NCI-H187 (cell line): ENCODE measurements at places on chromosomes 13 and 19.

DNA sequence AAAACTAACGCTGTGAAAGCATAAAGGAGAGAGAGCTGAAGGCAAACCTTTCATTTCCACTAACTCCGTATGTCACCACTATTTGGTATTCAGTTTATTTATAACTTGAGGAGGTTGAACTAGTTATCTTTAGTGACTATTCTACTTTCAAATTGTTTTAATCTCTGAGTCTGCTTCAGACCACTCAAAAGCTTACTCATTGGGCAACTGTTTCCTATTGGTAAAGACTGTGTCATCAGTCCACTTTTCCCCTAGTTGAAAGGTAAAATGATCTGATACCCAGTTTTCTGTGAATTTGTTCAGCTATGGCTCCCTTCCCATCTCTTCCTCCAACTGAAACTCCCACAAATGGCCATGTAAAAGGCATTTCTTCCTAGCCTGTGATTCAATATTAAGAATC, 39.1 kb downstream of the TEX26 start:
- DNase-seq: no peak

DNA sequence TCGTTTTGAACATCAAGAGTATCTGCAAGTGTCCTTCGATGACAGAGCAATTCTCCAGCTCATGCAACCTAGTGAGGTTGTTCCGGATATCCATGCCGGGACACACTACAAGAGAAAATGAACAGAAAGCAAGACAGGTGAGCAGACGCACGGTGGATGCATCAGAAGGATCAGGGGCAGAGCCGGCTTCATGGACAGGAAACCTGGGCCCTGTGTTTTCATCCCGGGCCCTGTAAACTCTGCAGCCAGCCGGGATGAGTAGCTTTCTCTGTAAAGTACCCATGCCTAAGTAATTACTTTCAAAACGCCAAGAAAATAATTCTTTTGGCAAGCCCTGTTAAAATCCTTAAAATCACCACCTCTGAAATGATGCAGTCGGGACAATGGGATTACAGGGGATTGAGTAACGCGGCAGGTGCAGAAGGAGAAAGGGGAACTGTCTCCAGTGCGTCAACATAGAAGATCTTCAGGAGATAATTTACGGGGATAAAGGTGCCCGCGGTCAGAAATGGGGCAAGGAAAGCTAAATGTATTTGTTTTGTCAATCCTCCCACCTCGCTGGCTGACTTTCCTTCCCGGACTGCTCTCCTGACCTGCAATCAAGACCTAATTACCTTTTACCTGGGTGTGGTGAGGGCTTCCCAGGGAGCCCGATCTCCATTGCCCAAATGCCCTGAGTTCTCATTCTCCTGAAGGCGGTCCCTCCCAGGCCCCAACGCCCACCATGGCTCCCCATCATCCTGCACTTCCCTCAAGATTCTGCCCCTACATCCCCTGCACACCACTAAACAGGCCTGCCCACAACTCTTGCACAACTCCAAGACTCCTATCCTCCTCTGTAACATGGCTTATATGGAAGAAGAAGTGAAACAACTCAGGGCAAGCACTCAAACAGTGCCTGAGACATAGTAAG, 26.2 kb downstream of the INSR start:
- peak; percentile 4 for DNase-seq

GRCh38 chr13:106906426-106906996, 338.6 kb upstream of the ARGLU1 start:
- DNase-seq: no peak

- no peak for DNase-seq
Observed at GRCh38 chr13:60852886-60853285, 455.9 kb downstream of the TDRD3 start.
